Fibroblast of skin of left biceps (primary cell): ENCODE measurements at places on chromosomes 2 and 18.

GRCh38 chr2:20649976-20650375 is 922 bp downstream of the HS1BP3 start:
- no peak for DNase-seq

DNA sequence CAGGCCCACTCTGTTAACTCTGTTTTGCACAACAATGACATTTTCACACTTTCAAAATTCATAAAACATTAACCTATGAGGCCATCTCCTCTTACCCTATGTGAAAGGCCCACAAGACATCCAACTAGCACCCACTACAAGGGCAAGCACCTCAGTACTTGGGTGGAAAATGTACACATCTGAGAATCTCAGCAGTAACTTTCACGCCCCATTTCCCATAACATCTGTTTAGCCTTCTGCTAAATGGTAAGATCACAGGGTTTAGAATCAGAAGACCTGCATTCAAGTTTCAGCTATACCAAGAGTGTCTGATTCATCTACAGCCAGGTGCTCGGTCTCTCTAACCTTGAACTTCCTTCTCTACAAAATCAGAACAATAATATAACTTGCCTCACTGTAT is 89.2 kb downstream of the SP100 start:
- no peak for DNase-seq

DNA sequence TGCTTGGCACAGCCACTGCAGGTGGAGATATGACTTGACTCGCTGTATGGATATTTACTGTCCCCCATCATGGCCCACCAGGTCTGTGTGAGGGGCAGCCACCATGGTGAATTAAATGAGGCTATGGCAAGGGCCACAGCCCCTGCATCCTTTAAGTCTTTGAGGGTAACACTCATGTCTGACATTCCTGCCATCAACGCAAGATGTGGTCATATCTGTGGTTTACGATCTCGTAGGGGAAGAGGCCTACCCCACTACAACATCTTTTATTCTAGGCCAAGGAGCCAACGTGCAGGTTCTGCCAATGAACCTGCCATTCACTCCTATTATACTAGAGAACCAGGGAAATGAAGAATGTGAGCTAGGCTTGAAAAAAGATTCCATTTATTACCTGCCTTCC is 381.6 kb upstream of the ID2 start:
- DNase-seq: no peak

DNA sequence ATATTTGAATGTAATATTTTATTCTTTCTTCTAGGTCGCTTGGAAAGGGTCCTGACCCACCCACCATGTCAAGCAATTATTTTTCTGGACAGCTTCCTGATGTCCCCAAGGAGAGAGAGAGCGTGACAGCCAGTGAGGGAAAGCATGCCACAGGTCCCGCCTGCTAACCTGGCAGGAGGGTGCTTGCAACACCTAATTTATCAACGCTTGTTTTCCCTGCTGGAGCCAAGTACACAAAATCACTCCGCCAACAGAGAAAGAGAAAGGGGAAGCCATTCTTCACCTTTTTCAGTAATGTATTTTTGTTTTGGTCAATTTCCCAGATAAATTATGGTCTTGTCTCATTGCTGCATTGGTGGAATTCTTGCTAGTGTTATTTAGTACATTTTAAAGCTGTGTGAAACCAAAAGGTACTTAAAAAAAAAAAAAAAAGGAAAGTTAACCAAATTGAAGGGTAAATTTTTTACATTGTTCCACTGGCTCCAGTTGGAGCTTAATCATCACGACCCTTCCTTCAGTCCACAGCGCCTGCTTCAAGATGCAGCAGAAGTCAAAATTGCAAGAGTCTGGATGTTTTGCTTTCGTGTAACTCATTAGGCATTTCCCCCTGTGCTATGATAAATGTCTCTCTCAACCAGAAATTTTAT is 88.5 kb upstream of the COPS8 start:
- no peak for DNase-seq

GRCh38 chr2:221787561-221787960 is 215.5 kb upstream of the EPHA4 start:
- no peak for DNase-seq

GRCh38 chr2:137700681-137701080 is 263.6 kb upstream of the HNMT start:
- DNase-seq: no peak

GRCh38 chr2:158533009-158533408 is 76.3 kb downstream of the PKP4 start:
- DNase-seq: no peak

DNA sequence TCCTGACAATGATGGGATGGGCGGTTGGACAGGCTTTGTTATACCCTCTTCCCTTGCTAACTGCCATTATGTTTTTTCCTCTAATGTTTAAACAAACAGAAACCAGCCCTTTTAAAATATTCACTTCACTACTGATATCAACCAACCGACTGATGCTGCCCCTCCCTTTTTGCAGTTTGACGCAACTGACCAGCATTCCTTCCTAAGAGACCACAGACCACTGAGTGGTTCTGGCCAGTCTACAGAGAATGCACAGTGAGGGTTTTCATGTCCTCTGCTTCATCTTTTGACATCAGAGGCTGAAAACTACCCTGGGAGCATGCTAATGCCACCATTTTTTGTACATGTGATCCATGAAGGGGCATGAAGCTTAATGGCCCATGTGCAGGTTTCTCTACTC is 85.3 kb downstream of the CYP26B1 start:
- DNase-seq: no peak

DNA sequence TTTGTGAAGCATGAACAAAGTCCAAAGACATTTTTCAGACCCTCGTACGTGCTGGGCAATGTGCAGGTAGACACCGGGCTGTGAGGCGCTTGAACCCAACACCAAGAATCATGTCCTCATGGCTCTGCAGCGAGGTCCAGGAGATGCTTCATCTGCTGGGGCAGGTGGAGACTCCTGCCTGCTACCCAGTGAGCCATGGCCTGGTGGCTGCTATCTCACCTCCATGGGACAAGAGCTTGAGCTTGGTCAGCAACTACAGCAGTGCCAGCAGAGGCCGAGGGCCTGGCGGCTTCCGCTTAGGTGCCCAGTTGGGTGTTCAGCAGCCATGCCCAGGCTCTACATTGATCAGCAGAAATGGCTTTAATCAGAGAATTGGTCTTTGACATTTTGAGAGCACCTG is 281.0 kb upstream of the HS6ST1 start:
- DNase-seq: no peak

DNA sequence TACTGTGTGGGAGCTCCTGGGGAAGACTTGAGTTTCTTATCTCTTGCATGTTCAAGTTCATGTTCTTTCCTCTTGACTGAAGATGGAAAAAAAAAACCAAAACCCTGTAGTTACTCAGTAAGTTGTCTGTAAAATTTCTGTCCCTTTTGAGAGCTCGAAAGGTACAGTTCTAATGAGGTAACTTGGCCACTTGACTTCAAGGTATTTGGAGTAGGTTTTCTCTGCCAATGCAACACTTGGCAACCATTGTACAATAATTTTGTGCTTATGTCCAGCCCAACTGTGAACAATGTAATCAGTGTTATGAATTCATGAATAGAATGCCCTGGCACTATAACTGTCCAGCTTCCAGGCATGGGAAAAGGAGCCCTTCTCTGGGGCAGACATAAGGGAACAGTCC is 111.0 kb downstream of the LIPG start:
- no peak for DNase-seq
